ENCODE measurements at places on chromosomes 7 and 10. TPM values are rescaled to one million over a fixed set of nuclear protein-coding genes. Genes with fewer than 3 reads are reported as not detected.

GRCh38 chr10:105793071-105793470 is 1152.0 kb downstream of the SORCS3 start:
- H3K36me3 ChIP-seq = no peaks in the 10 kb centered on the region
- H3K4me1 ChIP-seq = no peaks in the 10 kb centered on the region
- no peak overlapping the region for H3K4me3 ChIP-seq
- DNase-seq = no peak
- H3K27ac ChIP-seq = no peak overlapping the region
- H3K27me3 ChIP-seq = no peaks in the 10 kb centered on the region

GRCh38 chr7:12475362-12476063 is 71.8 kb upstream of the VWDE start:
- no peak overlapping the region for H3K4me3 ChIP-seq
- no peaks in the 10 kb centered on the region for H3K36me3 ChIP-seq
- H3K27ac ChIP-seq = no peak overlapping the region
- no peak for DNase-seq
- H3K4me1 ChIP-seq = no peaks in the 10 kb centered on the region
- no peaks in the 10 kb centered on the region for H3K27me3 ChIP-seq

DNA sequence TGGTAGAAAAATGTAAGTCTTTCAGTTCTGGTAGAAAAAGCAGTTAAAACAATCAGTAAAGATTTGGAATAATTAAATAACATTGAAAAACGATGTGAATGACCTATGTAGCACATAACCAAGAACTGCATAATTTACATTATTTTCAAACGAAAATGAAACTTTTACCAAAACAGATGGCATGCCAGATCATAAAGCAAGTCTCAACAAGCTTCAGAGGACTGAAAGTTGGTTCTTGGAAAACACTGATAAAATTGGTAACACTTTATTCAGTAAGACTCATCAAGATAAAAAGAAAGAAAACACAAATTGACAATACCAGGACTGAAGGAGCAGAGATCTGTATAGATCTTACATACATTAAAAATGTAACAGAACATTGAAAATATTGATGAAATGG is 92.8 kb downstream of the VIPR2 start:
- H3K27ac ChIP-seq = no peak overlapping the region
- no peaks in the 10 kb centered on the region for H3K36me3 ChIP-seq
- H3K4me3 ChIP-seq = no peak overlapping the region
- DNase-seq = no peak
- no peaks in the 10 kb centered on the region for H3K27me3 ChIP-seq
- no peaks in the 10 kb centered on the region for H3K4me1 ChIP-seq

DNA sequence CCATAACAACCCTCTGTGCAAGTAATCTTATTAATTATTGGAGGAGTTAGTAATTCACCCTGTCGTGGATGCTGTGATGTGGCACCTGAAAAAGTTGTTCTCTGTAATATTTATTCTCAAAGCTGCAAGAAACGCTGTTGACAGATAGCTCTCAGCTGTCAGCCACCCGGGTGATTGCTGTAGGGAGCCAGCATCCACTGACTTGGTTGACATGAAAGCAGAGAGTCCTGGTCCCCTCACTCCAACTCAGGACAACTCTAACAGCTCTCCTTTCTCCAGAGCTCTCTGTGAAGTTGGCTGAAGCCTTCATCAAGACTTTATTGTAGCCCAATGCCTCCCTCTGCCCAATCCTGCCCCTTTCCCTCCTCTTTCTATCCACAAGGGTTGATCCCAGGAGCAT is 98.0 kb downstream of the FAM107B start:
- no peaks in the 10 kb centered on the region for H3K27me3 ChIP-seq
- H3K4me1 ChIP-seq = no peaks in the 10 kb centered on the region
- H3K36me3 ChIP-seq = no peaks in the 10 kb centered on the region
- H3K4me3 ChIP-seq = no peak overlapping the region
- H3K27ac ChIP-seq = no peak overlapping the region

GRCh38 chr7:20737840-20738448 is 48.7 kb downstream of the SP8 start:
- H3K4me3 ChIP-seq = no peak overlapping the region
- no peaks in the 10 kb centered on the region for H3K36me3 ChIP-seq
- no peak overlapping the region for H3K27ac ChIP-seq

DNA sequence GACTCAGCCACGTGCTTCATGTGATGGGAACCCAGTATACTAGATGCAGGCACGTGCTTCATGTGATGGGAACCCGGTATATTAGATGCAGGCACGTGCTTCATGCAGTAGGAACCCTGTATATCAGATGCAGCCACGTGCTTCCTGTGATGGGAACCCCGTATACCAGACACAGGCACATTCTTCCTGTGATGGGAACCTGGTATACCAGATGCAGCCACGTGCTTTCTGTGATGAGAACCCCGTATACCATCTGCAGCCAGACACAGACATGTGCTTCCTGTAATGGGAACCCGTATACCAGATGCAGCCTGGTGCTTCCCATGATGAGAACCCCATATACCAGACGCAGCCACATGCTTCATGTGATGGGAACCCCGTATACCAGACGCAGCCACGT is 44.0 kb downstream of the MGMT start:
- H3K4me3 ChIP-seq = no peak overlapping the region
- H3K27ac ChIP-seq = no peak overlapping the region
- no peaks in the 10 kb centered on the region for H3K27me3 ChIP-seq
- H3K36me3 ChIP-seq = no peaks in the 10 kb centered on the region

GRCh38 chr7:159231017-159231416 is 86.3 kb upstream of the VIPR2 start:
- DNase-seq = no peak
- no peak overlapping the region for H3K27ac ChIP-seq
- no peaks in the 10 kb centered on the region for H3K27me3 ChIP-seq
- peaks cover 20% of the 10 kb centered on the region for H3K4me1 ChIP-seq
- H3K36me3 ChIP-seq = no peaks in the 10 kb centered on the region

DNA sequence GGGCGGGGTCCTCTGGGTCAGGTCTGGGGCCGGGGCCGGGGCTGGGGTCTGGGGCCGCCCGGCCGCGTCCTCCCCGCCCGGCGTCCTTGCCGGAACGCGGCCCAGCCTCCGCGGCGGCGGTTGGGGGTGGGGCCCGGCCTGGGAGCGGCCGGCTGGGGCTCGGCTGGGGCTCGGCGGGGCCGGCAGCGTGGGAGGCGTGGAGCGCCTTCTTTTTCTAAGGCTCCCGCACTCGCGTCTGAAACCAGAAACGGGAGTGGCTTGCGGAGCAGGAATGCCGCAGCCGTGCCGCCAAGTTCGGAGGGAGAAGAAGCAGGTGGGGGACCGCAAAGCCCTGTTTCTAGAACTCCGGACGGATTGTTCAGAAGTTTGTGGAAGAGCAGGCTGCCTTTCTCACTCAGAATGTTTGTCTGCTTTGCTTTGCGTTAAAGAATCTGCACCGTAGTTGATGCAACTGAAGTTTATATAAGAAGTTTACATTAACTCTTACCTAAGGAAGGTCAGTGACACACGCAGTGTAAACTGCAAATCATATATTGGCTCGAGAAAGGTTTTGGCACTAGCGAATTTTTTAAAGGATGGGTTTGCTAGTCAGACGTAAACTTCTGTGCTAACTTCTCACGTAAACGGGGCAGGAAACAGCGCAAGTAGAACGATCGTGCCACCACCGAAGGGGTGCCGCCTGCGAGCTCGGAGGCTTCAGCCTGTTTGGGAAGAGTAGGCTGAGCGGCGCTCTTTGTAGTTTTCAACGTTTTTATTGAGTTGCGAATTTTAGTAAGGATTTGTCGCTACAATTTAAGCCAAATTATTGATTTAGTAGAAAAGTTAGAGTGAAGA is 729 bp downstream of the DNAJB6 start:
- H3K27me3 ChIP-seq = no peaks in the 10 kb centered on the region
- no peaks in the 10 kb centered on the region for H3K36me3 ChIP-seq
- DNase-seq = peak; percentile 79
- peaks cover 2% of the 10 kb centered on the region for H3K4me1 ChIP-seq
- H3K4me3 ChIP-seq = peak overlapping the region; percentile 91

GRCh38 chr7:136214356-136214755 is 237.2 kb upstream of the MTPN start:
- H3K4me1 ChIP-seq = no peaks in the 10 kb centered on the region
- H3K27me3 ChIP-seq = no peaks in the 10 kb centered on the region
- no peak overlapping the region for H3K27ac ChIP-seq
- no peaks in the 10 kb centered on the region for H3K36me3 ChIP-seq
- DNase-seq = no peak
- H3K4me3 ChIP-seq = no peak overlapping the region

- no peak overlapping the region for H3K4me3 ChIP-seq
- H3K27ac ChIP-seq = peak overlapping the region; percentile 17
- no peaks in the 10 kb centered on the region for H3K27me3 ChIP-seq
- H3K4me1 ChIP-seq = peaks cover 47% of the 10 kb centered on the region
Measured at GRCh38 chr10:110508159-110508788, 10.6 kb downstream of the DUSP5 start.

- peaks cover 13% of the 10 kb centered on the region for H3K36me3 ChIP-seq
- H3K4me3 ChIP-seq = no peak overlapping the region
- no peaks in the 10 kb centered on the region for H3K4me1 ChIP-seq
- DNase-seq = peak; percentile 67
- H3K27me3 ChIP-seq = no peaks in the 10 kb centered on the region
- H3K27ac ChIP-seq = peak overlapping the region; percentile 51
Measured at GRCh38 chr10:132714096-132714985, 71.6 kb downstream of the NKX6-2 start.

DNA sequence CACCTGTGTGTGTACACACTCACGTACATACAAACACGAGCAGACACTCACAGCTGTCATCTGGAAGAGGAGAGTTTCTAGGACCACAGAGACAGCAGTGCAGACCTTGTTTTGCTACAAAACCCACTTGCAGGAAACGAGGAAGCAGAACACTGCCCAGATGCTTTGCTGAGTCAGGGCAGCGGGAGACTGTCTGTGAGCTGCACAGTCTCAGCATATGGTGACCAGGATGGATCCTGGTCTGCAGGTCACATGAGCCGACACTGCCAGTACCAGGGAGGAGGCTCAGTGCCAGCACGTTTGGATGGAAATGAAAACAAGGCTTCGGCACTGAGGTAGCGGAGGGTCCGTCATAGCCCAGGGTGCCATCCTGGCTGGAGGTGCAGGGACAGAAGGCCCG is 117.6 kb upstream of the DPP6 start:
- peaks cover 11% of the 10 kb centered on the region for H3K4me1 ChIP-seq
- no peak overlapping the region for H3K4me3 ChIP-seq
- H3K27me3 ChIP-seq = no peaks in the 10 kb centered on the region
- DNase-seq = no peak
- no peaks in the 10 kb centered on the region for H3K36me3 ChIP-seq
- no peak overlapping the region for H3K27ac ChIP-seq

GRCh38 chr10:102492344-102492939 is 10.1 kb downstream of the ACTR1A start:
- H3K27ac ChIP-seq = peak overlapping the region; percentile 85
- H3K4me3 ChIP-seq = no peak overlapping the region
- H3K36me3 ChIP-seq = peaks cover 13% of the 10 kb centered on the region
- no peaks in the 10 kb centered on the region for H3K27me3 ChIP-seq
- DNase-seq = no peak

DNA sequence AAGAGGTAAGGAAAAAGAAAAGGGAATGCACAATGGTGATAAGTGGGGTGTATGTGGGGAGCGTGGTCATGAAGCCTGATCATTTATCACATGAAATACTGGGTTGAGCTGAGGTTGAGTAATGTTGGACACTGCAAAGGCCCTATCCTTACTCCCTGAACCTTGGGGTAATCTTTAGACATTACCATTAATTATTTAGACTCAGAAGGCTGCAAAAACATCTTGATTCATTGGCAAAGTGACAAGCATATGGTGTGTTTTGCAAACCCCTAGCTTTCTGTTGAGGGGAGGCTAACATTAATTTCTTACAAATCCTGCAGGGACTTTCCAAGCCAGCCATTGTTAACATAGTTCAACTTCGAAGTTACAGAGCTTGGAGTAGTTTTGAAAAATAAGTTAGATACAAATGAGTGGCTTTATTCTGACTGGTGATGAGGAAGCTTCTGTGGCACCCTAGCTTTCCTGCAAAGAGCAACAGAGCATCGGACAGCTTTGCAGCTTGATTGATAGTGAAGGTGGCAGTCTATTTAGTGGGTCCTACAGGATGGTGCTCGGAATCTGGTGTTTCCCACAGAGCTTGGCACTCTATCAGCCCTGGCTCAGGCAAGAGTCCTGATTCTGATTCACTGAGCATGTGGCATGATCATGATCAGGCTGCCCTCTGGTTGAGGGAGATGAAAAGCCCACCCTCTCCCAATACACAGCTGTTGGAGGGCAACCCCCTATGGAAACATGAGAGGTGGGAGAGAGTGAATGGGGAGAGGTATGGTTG is 153.7 kb upstream of the NPVF start:
- DNase-seq = no peak
- H3K4me1 ChIP-seq = peaks cover 25% of the 10 kb centered on the region
- H3K36me3 ChIP-seq = no peaks in the 10 kb centered on the region

GRCh38 chr7:126529254-126529653 is 723.5 kb downstream of the GRM8 start:
- no peak overlapping the region for H3K27ac ChIP-seq
- no peaks in the 10 kb centered on the region for H3K36me3 ChIP-seq
- no peak overlapping the region for H3K4me3 ChIP-seq
- H3K4me1 ChIP-seq = no peaks in the 10 kb centered on the region
- no peaks in the 10 kb centered on the region for H3K27me3 ChIP-seq

- no peaks in the 10 kb centered on the region for H3K36me3 ChIP-seq
- peak overlapping the region; percentile 83 for H3K27ac ChIP-seq
- no peak overlapping the region for H3K4me3 ChIP-seq
- no peak for DNase-seq
- H3K4me1 ChIP-seq = peaks cover 14% of the 10 kb centered on the region
Measured at GRCh38 chr7:36391436-36392198, 2.0 kb downstream of the ANLN start.

GRCh38 chr10:88996927-88997326 is 6.3 kb downstream of the FAS start:
- H3K27me3 ChIP-seq = no peaks in the 10 kb centered on the region
- peaks cover 36% of the 10 kb centered on the region for H3K4me1 ChIP-seq
- DNase-seq = no peak
- H3K36me3 ChIP-seq = no peaks in the 10 kb centered on the region
- H3K27ac ChIP-seq = no peak overlapping the region
- no peak overlapping the region for H3K4me3 ChIP-seq

DNA sequence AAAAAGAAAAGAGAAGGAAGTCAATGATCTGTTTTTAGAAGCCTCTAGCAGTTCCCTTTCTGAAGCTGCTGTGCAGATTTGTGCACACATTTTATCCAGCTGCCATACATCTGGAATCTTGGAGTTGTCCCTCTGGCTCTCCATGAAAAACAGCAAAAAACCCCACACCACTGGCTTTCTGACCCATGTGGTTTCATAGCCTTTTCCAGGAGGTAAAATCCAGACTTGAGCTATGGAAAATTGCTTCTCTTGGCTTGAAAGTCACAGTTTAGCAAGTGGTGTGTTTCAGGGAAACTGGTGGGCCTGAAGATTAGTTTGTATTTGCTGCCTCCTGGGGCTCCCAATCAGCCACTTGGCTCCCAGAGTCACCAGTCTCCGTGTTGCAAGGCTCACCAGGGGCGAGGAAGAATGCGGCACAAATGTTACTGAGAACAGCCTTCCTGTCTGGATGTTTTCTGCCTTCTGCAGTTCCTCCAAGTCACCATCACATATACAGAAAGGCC is 50.1 kb upstream of the ADRB1 start:
- peak; percentile 71 for DNase-seq
- H3K36me3 ChIP-seq = no peaks in the 10 kb centered on the region
- no peak overlapping the region for H3K4me3 ChIP-seq
- H3K27me3 ChIP-seq = no peaks in the 10 kb centered on the region
- H3K4me1 ChIP-seq = no peaks in the 10 kb centered on the region

The AGBL3 gene
- total RNA-seq = 0.95 TPM

The OPALIN gene
- total RNA-seq = not detected

The RET gene
- 5.4 TPM for total RNA-seq

The SLC13A1 gene
- not detected for total RNA-seq

The TAS2R39 gene
- total RNA-seq = not detected

The THSD7A gene
- 6.1 TPM for total RNA-seq

The CYP3A7 gene
- total RNA-seq = not detected

The PLEKHS1 gene
- not detected for total RNA-seq

The SPDYE1 gene
- not detected for total RNA-seq

The WASL gene
- 45.3 TPM for total RNA-seq

Data from sigmoid colon (tissue), 7 donors.